ENCODE measurements at places on chromosomes 2 and 18. TPM values are rescaled to one million over a fixed set of nuclear protein-coding genes. Genes with fewer than 3 reads are reported as not detected.

The DSG2 gene
- total RNA-seq: 0.41 TPM

The UGT1A9 gene
- not detected for total RNA-seq

The SLC9A2 gene
- total RNA-seq: 0.05 TPM

The GBX2 gene
- not detected for total RNA-seq

The CNNM4 gene
- total RNA-seq: 5.8 TPM
